ENCODE measurements at places on chromosomes 12 and 14. TPM values are rescaled to one million over a fixed set of nuclear protein-coding genes. Genes with fewer than 3 reads are reported as not detected.

- DNase-seq, result peak; percentile 95
- peak overlapping the region; percentile 96 for H3K27ac ChIP-seq
- H3K27me3 ChIP-seq, result no peaks in the 10 kb centered on the region
These were observed 708 bp upstream of the ZBTB42 start for GRCh38 chr14:104800015-104800770.

DNA sequence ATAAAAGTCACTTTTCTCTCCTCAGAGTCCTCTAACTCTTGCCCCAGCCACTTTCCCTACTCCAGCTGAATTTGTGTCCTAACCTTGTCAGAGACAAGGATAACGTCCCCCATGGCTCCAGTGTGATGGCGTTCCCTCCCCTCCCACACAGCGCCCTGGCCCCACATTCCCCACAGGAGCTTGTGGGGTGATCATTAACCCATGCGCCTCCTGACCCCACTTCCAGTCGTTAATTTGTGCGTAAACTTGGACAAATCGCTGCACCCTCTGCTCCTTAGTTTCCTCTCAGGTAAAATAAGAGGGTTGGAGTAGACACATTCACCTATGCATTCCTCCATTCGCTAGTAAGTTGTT lies 22.9 kb upstream of the BCDIN3D start:
- no peak overlapping the region for H3K27ac ChIP-seq
- no peaks in the 10 kb centered on the region for H3K27me3 ChIP-seq
- no peaks in the 10 kb centered on the region for H3K36me3 ChIP-seq
- DNase-seq, result no peak
- peaks cover 29% of the 10 kb centered on the region for H3K4me1 ChIP-seq

DNA sequence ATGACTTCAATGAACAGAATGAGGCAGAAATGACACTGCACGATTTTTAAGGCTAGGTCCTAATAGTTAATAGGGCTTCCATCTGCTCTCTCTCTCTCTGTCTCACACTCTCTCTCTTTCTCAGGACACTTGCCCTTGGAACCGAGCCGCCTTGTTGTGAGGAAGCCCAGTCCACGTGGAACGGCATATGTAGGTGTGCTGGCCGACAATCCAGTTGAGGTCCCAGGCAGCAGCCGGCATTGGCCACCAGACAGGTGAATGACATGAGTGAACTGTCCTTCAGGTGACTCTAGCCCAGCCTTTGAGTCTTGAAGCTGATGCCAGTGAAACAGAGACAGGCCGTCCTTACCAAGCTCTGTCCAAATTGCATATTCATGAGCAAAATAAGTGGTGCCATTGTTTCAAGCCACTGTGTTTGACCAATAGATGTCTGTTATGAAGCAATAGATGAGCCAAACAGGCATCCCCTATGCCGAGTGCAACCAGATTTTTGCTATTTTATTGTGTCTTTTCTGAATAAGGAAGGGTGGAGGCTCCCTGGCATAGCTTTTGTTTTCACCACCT lies 217.5 kb upstream of the LHX5 start:
- H3K4me1 ChIP-seq, result no peaks in the 10 kb centered on the region
- H3K27ac ChIP-seq, result no peak overlapping the region
- H3K27me3 ChIP-seq, result no peaks in the 10 kb centered on the region
- DNase-seq, result no peak

DNA sequence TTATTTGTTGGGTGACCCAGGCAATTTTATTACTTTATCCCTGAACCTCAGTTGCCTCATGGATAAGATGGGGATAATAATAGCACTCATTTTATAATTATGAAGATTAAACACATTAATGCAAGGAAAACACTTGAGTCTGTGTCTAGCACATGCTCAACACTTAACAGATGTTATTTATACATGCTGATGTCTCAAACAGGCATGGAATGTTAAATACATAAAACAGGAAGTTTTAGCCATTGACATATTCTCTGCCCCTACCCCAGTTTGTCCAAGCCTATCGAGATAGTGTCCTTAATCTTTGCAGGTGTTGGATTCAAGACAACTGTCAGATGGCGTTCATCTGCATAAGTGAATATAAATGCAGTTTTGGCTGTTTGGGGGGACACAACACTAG lies 109.8 kb downstream of the SCAF11 start:
- no peaks in the 10 kb centered on the region for H3K36me3 ChIP-seq
- H3K27me3 ChIP-seq, result no peaks in the 10 kb centered on the region
- DNase-seq, result no peak
- H3K27ac ChIP-seq, result no peak overlapping the region
- H3K4me3 ChIP-seq, result no peak overlapping the region
- peaks cover 22% of the 10 kb centered on the region for H3K4me1 ChIP-seq

DNA sequence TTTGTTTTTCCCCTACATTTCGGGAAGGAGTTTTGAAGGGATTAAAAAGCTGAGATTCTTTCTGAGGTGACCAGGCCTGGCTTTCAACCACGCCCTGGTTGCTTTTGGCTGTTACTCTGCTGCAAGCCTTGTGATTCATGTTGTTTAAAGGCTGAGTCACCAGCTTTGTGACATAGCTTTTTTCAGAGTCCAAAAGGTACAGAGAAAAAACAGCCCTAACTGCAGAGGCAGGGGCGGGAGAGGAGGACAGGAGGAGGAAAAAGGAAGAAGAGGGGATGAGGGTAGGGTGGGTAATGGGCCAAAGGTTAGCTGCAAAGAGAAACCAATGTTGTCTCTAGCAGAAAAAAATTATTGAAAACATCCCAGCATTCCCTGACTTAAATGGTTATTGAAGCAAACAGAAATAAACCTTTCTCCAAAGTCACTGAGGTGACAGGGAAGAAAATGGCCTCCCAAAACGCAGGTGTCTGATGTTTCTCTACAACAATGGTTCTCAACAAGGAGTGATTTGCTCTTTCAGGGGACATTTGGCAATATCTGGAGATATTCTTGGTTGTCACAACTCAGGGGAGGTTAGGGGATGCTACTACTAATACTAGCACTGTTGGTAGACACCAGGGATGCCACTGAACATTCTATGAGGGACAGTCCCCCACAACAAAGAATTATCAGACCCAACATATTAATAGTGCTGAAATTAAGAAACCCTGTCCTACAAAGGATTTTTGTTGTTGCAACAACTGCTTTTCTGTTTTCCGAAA lies 2.1 kb upstream of the UBC start:
- peaks cover 35% of the 10 kb centered on the region for H3K4me1 ChIP-seq
- DNase-seq, result peak; percentile 88
- no peaks in the 10 kb centered on the region for H3K36me3 ChIP-seq
- peak overlapping the region; percentile 9 for H3K4me3 ChIP-seq

DNA sequence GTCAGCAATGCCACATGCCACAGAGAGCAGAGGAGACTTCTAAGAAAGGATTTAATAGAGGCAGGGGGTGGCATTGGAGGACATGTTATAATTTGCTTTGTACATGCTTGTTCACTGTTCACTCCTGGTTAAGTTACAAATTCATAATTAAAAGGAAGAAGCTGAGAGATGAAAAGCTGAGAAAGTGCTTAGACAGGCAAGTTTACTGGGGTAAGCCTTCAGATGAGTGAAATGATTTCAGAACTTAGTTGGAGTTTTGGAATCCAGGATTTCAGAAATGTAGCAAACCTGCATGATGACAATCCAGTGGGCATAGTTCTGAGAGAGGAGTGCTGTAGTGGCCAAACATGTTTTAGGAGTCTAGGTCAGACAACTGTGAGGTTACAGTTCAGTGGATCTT lies 67.3 kb upstream of the FBXO33 start:
- no peaks in the 10 kb centered on the region for H3K36me3 ChIP-seq
- no peak for DNase-seq
- no peak overlapping the region for H3K4me3 ChIP-seq
- H3K27me3 ChIP-seq, result no peaks in the 10 kb centered on the region
- H3K27ac ChIP-seq, result no peak overlapping the region

DNA sequence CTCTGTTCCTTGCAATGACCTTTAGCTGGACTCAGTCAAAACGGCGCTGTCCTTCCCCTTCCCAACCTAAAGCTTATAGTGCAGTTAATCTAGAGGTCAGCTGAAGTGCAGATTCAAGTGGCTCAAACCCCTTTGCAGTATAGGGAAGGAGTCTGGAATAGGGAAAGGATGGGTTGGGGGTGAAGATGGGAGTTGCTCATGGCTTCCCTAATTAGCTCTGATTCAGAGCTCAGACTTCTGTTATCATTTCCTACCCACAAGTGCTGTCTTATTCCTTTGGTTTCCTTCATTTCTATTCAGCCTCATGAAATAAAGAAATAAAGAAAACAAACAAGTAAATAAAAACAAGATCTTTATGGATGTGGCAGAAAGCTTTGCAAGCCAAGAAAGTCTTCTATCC lies 264.0 kb upstream of the HMGA2 start:
- DNase-seq, result no peak
- no peak overlapping the region for H3K4me3 ChIP-seq
- H3K4me1 ChIP-seq, result peaks cover 3% of the 10 kb centered on the region
- no peaks in the 10 kb centered on the region for H3K27me3 ChIP-seq

DNA sequence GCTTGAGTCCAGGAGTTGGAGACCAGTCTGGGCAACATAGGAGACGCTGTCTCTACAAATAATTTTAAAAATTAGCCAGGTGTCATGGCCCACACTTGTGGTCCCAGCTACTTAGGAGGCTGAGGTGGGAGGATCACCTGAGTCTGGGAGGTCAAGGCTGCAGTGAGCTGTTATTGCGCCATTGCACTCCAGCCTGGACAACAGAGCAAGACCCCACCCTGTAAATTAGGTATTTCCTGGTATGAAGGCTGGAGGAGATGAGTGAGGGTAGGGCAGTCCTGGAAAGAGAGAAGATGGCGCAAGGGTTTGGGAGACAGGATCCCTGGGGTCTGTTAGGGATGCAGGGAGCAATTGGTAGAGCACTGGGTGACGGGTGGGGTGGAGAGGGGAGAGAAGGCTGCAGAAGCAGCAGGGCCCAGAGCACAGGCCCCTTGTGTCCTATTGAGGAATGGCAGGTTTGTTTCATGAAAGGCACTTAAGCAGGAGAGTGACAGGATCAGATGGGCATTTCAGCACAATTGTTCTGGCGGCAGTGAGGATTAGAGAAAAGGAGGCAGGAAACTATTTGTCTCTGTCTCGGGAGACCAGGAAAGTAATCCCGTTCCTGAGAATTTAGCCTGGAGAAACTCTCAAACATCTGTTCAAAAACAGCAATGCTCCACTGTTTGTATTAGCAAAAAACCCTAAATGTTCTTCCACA lies 47.2 kb upstream of the KTN1 start:
- H3K4me3 ChIP-seq, result no peak overlapping the region
- peak overlapping the region; percentile 41 for H3K27ac ChIP-seq
- no peaks in the 10 kb centered on the region for H3K27me3 ChIP-seq
- no peaks in the 10 kb centered on the region for H3K36me3 ChIP-seq

- H3K27me3 ChIP-seq, result no peaks in the 10 kb centered on the region
- H3K27ac ChIP-seq, result no peak overlapping the region
- no peaks in the 10 kb centered on the region for H3K4me1 ChIP-seq
- DNase-seq, result peak; percentile 43
- H3K4me3 ChIP-seq, result no peak overlapping the region
- no peaks in the 10 kb centered on the region for H3K36me3 ChIP-seq
These were observed 394.0 kb upstream of the SYT1 start for GRCh38 chr12:78470354-78471195.

GRCh38 chr14:85527006-85527405 lies 2.9 kb upstream of the FLRT2 start:
- no peak for DNase-seq
- H3K27me3 ChIP-seq, result peaks cover 6% of the 10 kb centered on the region
- H3K27ac ChIP-seq, result no peak overlapping the region
- H3K36me3 ChIP-seq, result no peaks in the 10 kb centered on the region
- H3K4me1 ChIP-seq, result peaks cover 6% of the 10 kb centered on the region
- no peak overlapping the region for H3K4me3 ChIP-seq

DNA sequence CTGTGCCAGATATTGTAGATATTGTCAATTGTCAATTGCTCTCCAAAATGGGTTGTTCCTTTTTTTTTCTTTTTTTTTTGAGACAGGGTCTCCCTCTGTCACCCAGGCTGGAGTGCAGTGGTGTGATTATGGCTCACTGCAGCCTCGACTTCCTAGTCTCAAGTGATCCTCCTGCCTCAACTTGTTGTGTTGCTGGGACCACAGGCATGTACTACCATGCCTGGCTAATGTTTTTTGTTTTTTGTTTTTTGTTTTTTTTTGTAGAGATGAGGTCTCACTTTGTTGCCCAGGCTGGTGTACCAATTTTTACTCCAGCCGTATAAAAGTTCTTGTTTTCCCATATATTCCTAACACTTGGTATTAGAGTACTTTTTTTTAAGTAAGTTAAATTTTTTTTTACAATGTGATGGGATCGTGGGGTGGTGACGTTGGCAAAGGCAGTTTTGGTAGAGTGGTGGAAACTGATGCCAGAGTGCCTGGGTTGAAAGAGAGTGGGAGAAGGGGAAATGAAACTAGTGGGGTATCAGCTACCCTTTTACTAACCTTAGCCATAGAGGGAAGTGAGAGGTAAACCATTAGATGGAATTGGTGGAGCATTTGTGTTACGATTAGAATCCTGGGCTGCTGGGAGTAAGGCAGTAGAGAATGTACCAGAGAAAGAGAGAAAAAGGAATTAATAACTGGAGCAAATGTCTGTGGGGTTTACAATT lies 33.0 kb upstream of the CFAP54 start:
- no peak for DNase-seq
- no peaks in the 10 kb centered on the region for H3K36me3 ChIP-seq
- no peak overlapping the region for H3K4me3 ChIP-seq
- no peak overlapping the region for H3K27ac ChIP-seq

DNA sequence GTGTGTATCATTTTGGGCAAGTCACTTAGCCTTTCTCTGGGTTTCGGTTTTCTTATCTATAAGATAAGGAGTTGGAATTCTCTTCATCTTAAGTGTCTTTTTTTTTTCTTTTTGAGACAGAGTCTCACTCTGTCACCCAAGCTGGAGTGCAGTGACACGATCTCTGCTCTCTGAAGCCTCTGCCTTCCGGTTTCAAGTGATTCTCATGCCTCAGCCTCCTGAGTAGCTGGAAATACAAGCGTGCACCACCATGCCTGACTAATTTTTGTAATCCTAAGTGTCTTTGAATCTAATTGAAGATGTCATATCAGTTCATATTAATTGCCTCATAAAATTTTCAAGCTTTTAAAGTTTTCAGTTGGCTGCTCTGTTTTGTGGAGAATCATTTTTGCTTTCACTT lies 4.0 kb downstream of the SRGAP1 start:
- H3K36me3 ChIP-seq, result no peaks in the 10 kb centered on the region
- H3K27ac ChIP-seq, result peak overlapping the region; percentile 36

Gene SOCS2
- 30.9 TPM for polyA plus RNA-seq

Gene KRT74
- polyA plus RNA-seq, result not detected

Gene SCN8A
- 1.1 TPM for polyA plus RNA-seq

Gene KCNH5
- 0.51 TPM for polyA plus RNA-seq

Gene OR11H6
- not detected for polyA plus RNA-seq
